Omental fat pad (tissue), 4 donors: ENCODE measurements at places on chromosomes 3 and 15. TPM values are rescaled to one million over a fixed set of nuclear protein-coding genes. Genes with fewer than 3 reads are reported as not detected.

DNA sequence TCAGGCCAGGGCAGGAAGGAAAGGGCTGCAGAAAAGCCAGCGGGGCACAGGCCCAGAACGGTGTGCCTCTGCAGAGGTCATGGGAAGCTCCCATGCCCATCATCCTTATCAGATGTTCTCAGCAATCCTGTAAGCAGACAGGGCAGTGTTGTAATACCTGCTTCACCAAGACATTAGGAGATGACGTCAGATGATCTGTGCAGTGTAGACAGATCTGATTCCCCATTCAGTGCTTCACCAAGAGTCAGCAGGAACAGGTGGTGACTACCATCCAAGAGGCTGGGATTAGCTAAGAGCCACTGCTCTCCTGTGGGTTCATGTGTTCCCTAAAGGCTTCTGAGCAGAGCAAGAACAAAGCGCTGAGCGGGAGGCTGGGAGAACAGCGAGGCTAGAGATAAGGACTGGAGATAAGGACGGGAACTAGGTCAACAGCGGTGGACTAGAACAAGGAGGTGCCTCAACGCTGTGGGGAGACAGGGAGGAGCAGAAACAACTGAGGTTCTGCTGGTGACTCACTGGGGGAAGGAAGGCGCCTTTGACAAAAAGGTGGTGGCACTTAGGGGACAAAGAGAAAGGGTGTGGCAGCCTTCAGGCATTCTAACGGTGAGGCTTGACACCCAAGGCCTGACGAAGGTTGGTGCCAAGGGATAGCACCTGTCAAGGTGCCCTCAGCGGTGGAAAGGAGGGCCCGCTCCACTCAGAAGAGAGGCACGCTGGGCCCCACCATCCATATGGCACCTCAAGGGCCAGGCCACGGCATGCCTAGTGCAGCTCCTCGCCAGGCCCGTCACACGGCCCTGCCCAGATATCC, 28.4 kb downstream of the CCDC12 start:
- DNase-seq = no peak

DNA sequence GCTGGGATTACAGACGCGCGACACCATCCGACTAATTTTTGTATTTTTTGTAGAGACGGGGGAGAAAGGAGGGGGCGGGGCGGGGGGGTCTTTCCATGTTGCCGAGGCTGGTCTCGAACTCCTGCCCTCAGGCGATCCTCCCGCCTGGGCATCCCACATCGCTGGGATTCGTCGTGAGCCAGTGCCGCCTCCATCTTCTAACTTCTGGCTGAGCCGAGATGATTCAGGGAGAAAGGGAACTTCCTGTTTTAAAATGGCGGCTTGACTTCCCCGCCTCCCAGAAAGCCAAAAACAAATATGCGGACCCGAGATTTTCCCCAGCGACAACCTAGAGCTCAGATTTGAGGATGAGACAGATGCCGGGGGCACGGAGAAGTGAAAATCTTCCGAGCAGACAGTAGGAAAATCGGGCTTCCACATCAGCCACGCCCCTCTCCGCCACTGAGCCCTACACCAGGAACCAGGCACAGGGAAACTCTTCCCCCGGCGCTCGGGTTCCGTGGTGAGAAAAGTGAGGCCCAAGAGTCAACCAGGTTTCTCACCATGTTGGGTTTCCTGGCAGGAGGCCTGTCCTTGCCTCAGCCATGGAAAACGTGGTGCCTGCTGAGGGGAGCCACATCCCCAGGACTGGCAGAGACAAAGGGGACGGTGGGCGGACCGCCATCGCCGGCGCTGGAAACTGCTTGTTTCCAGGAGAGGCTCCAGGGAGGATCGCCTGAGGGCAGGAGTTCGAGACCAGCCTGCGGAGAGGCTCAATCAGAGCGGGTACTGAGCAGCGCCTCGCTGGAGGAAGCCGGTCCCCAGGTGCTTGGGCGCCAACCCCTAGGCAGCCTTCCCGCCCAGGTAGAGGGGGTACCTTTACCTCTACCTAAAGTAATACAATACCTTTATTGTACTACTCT, 18.7 kb downstream of the CHST14 start:
- DNase-seq = no peak

The RUBCN gene
- 69.5 TPM for total RNA-seq

The CCDC9B gene
- total RNA-seq = 5.8 TPM

GRCh38 chr15:60299452-60300047, 98.2 kb downstream of the ANXA2 start:
- DNase-seq = no peak

DNA sequence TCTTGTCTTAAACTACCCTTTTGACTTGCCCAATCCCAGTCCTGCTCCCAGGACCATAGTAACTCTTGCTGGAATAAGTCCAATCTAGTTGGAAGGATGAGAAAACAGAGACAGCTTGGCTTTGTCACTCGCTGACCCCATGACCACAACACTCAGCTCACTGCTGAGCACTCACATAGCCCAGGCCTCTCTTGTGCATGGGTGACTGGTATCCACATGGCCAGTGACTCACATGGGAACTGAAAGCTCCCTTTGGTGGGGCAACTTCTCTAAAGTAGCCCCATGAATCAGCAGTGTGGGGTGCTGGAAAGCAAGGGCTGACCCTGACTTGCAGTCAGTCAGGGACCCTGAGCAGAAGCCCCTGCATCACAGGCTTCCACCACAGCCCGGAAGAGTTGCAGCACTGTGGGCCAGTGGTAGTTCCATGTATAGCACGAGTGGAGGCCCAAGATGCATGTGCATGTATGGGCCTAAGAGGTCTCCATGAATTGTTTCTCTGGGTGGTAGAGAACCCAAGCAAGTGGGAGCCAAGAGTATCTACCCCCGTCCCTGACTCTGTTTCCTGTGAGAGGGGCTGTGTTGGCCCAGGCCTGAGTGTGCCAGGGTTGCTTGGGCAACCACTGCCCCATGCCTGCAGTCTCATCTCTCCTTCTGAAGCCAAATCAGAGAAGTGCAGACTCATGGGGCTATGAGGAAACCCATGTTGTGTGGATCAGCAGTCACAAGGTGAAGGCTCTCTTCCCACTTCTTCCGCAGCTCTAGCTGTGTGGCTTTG, 62.1 kb upstream of the XCR1 start:
- DNase-seq = peak; percentile 86
